ENCODE measurements at places on chromosomes 13 and 19. TPM values are rescaled to one million over a fixed set of nuclear protein-coding genes. Genes with fewer than 3 reads are reported as not detected.

GRCh38 chr13:43994999-43995859, 115.5 kb downstream of the LACC1 start:
- no peak overlapping the region for H3K4me3 ChIP-seq
- H3K27ac ChIP-seq: no peak overlapping the region
- H3K27me3 ChIP-seq: no peaks in the 10 kb centered on the region
- no peaks in the 10 kb centered on the region for H3K36me3 ChIP-seq
- DNase-seq: no peak
- no peaks in the 10 kb centered on the region for H3K4me1 ChIP-seq

DNA sequence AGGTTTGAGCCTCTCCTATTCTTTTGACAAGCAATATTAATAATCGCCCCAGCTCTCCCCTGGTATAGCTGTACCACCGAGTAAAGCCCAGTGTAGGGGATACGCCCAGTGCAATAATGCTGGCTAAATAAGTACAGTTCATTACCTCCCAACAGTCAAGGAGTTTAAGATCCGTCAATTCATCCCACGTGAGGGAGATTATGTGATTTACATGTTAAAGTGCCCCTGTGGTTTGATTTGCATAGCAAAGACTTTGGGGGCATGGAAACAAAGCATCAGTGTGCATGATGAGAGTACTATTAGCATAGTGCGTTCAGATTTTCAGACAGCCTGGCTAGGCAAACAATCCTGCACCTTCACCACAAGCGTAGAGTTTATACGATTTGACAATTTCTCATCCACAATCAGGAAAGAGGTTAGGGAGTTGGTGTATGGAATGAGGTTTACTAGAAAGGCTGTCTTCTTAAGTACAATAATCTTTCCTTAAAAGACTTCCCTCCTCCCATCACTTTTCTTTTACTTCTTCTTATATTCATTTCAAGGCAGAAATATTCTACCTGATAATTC, 754.0 kb downstream of the DIAPH3 start:
- H3K27ac ChIP-seq: no peak overlapping the region
- no peak for DNase-seq
- no peaks in the 10 kb centered on the region for H3K36me3 ChIP-seq
- no peaks in the 10 kb centered on the region for H3K4me1 ChIP-seq
- H3K4me3 ChIP-seq: no peak overlapping the region

DNA sequence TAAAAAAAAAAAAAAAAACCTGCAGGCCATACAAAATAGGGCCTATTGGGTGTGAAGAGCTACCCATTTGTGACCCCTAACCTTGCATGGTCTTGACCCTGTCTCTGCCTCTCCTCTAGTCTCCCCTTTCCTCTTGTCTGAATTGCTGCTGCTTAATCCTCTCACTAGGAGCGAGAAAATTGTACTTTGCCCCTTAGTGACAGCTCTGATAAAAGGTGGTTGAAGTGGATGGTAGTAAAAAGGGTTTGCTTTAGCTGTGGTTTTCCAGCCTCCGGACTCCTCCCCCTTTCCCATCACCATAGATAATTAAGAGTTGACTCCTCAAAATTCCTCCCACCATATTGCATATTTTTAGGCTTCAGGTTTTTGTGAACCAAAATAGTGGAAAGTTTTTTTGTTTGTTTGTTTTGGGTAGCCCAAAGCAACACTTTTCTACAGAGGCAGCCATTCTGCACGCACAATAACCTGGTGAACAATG, 23.5 kb downstream of the ACTN4 start:
- H3K4me3 ChIP-seq: no peak overlapping the region
- DNase-seq: no peak
- peaks cover 37% of the 10 kb centered on the region for H3K4me1 ChIP-seq
- peak overlapping the region; percentile 99 for H3K27ac ChIP-seq

DNA sequence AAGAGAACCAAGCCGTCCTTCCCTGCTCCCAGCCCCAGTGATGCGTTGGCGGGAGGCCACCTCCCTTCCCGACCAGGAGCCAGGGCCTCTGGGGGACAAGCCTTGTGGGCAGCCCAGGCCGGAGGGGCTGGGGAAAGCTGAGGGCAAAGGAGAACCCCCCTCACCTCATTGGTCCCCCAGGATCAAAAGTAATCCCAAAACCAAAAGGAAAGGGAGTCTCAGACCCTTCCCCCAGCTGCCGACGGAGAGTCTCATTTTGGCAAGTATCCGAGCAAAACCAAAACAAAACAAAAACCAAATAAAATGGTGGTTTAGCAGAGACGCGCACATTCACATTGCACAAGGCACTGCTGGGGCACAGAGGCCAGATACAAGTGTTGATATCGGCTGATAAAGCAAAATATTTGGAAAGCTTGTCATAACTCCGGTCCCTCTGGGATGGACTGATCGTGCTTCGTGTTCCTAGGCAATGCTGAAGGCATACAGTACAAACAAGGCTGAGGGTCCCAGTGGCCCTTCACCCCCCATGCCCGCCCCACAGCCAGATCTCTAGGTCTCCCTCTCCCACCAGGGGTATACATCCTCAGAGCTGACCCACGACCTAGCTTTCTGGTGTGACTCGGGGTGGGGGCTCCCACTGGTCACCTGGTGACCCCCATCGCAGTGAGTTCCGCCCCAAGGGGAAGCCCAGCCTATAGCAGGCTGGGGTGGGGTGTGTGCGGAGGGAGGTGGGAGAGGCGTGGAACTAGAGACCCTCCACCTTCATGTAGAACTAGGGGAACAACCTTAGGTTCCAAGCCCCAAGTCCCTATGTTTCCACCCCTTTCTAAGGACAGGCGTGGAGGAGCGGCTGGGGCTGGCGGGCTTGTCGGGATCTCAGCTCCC, 2.1 kb downstream of the CEBPA start:
- H3K36me3 ChIP-seq: no peaks in the 10 kb centered on the region
- DNase-seq: no peak
- H3K27me3 ChIP-seq: no peaks in the 10 kb centered on the region
- peaks cover 9% of the 10 kb centered on the region for H3K4me1 ChIP-seq

DNA sequence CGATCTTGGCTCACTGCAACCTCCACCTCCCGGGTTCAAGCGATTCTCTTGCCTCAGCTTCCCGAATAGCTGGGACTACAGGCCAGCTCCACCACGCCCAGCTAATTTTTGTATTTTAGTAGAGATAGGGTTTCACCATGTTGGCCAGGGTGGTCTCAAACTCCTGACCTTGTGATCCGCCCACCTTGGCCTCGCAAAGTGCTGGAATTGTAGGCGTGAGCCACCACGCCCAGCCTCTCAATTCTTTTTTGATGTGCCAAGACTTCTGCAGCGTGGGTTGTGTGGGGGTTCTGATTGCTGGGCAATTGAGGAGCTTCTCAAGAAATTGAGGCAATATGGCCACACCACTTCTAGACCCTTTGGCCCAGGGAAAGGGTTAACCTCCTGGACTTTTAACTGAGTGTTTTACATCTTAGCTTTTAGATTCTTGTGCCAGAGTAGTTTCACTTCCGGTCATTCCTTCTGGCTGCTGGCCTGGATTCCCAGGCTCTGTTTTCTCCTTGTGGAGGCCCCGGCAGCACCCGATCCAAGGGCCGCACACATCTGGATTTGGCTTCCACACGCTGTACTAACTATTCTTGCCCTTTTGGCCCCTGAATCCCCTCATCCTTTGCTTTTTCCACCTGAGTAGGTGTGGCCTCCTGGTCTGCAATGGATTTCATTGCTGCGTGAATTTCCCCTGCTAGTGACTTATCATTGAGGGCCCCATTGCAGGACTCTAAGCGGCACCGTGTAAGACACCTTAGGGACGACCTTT, 14.7 kb downstream of the SMARCA4 start:
- H3K27ac ChIP-seq: peak overlapping the region; percentile 2
- no peaks in the 10 kb centered on the region for H3K27me3 ChIP-seq
- peaks cover 6% of the 10 kb centered on the region for H3K4me1 ChIP-seq
- no peaks in the 10 kb centered on the region for H3K36me3 ChIP-seq

Gene ACER1
- 0.33 TPM for total RNA-seq

Gene C1QTNF9B
- total RNA-seq: 0.32 TPM

GRCh38 chr19:55071913-55072312, 3.8 kb upstream of the EPS8L1 start:
- H3K27me3 ChIP-seq: peaks cover 3% of the 10 kb centered on the region
- H3K4me1 ChIP-seq: no peaks in the 10 kb centered on the region
- no peak overlapping the region for H3K4me3 ChIP-seq
- H3K27ac ChIP-seq: no peak overlapping the region

- no peaks in the 10 kb centered on the region for H3K36me3 ChIP-seq
- H3K27me3 ChIP-seq: no peaks in the 10 kb centered on the region
- no peak overlapping the region for H3K4me3 ChIP-seq
- no peak overlapping the region for H3K27ac ChIP-seq
Observed at GRCh38 chr13:52399046-52399445, 6.9 kb downstream of the THSD1 start.

Gene RHPN2
- total RNA-seq: 35.4 TPM

DNA sequence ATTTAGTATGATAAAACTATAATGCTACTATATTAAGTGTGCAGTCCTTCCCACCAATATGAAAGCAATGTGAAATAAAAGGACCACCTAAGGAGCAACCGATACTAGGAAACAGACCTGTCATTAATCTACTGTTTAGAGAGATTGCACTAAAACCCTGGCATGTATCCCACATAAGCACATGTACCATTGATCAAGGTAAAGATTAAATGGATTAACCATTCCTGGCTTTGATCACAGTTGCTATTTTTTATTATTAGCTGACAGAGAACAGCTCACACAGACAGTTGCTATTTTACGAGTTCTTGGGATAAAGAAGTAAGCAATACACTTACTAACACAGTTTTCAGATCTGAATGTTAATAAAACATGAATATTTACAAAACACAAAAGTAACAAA, 57.7 kb upstream of the ZDHHC20 start:
- H3K27ac ChIP-seq: no peak overlapping the region
- H3K4me3 ChIP-seq: no peak overlapping the region
- no peaks in the 10 kb centered on the region for H3K27me3 ChIP-seq
- H3K4me1 ChIP-seq: no peaks in the 10 kb centered on the region

Gene ADAMTSL5
- 2.1 TPM for total RNA-seq
